T47D (cell line): ENCODE measurements at places on chromosomes 1 and 21.
A peak's percentile ranks its signal among the peaks of the same experiment; 100 is the strongest.

- DNase-seq: no peak
Measured at GRCh38 chr21:26846036-26846931, 1.1 kb upstream of the ADAMTS1 start.

DNA sequence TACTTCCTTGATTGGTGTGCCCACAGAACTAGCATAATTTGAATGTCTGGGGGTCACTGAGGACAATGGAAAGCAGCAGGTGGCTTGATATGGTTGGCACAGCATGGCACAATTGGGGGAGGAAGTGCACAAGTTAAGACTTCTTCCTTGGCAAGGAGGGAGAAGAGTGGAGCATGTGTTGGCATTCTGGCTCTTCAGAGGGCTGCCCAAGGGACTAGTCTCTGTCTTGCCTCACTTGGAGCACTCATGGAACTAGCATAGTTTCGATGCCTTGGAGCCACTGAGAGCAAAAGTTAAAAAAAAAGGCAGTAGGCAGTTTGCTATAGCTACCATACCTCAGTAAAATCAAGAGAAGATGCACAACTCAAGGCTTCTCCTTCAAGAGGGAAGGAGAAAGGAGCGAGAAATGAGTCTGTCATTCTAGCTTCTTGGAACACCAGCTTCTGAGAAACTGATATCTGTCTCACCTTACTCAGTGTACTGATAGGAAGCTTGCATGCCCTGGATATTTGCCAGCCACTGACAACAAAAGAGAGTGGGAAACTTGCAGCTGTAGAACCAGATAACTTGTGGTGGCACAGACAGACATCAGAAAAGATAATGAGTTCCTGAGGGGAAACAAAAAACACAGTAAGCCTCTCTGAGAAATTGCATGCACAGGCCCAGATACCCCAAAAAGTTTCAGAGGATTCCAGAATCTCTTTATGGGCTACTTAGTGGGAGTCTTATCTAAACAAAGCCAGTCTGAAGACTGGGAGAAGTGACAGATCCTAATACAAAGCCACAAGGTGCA lies 207.5 kb upstream of the SAMSN1 start:
- no peak for DNase-seq

- no peak for DNase-seq
Measured at GRCh38 chr1:75257424-75257823, 123.2 kb downstream of the LHX8 start.

GRCh38 chr1:26733982-26734381 lies 38.2 kb downstream of the ARID1A start:
- no peak for DNase-seq

DNA sequence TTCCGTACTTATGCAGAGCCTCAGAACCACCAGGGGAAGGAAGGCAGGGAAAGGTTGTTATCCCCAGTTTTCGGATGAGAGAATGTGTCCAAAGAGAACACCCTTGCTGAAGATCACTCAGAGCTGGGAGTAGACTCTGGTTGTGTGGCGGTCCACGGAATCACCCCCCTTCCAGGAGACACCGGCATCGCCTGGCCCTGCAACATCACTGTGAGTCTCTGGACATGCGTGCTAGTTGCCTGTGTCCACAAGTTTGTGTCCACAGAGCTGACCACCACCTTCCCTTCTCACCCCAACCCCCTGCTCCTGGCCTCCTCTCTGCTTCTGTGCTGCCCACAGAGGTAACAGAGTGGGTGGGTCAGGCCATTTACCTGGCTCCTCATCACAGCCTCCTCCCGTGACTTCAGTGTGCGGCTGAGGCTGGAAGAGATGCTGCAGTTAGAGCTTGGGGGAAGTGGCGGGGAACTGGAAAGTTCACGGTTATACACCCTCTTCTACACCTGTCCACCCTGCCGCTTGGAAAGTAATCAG lies 7.3 kb downstream of the MYBPH start:
- no peak for DNase-seq

- no peak for DNase-seq
Measured at GRCh38 chr1:113217447-113218208, 144.6 kb downstream of the LRIG2 start.

DNA sequence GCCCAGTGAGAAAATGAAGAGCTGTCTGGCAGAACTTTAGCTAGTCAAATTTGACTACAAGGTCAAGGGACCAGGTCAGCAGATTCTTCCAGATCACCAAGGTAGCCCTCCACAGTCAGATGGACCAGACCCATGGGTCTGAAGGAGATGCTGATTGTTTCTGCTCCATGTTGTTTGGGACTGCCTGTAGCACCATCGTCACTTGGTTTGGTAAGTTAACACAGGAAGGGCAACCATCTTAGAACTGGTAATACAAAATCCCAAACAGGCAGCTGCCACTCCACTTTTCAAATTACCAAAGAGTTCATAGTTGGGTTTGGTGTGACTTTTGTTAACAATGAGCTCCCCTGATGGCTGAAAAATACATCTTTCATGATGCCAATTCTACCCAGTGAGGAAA lies 9.0 kb downstream of the ITPKB start:
- DNase-seq: no peak

DNA sequence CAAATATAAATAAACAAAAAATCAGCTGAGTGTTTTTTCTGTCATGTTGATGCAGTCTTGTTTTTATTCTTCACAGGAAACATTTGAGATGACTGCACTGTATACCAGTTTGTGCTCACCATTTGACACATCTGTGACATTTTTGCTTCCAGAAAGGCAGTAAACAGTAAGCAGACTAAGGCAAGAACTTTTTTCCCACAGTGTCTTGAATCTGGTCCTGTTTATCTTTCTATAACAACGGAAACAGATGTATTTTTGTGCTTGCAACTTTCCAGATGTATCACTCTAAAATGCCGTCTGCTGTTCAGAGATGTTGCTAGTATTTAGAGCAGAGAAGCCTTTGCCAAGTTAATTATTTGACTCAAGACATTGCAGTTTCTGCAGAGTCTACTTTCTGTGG lies 105.5 kb downstream of the ZC3H11B start:
- no peak for DNase-seq

DNA sequence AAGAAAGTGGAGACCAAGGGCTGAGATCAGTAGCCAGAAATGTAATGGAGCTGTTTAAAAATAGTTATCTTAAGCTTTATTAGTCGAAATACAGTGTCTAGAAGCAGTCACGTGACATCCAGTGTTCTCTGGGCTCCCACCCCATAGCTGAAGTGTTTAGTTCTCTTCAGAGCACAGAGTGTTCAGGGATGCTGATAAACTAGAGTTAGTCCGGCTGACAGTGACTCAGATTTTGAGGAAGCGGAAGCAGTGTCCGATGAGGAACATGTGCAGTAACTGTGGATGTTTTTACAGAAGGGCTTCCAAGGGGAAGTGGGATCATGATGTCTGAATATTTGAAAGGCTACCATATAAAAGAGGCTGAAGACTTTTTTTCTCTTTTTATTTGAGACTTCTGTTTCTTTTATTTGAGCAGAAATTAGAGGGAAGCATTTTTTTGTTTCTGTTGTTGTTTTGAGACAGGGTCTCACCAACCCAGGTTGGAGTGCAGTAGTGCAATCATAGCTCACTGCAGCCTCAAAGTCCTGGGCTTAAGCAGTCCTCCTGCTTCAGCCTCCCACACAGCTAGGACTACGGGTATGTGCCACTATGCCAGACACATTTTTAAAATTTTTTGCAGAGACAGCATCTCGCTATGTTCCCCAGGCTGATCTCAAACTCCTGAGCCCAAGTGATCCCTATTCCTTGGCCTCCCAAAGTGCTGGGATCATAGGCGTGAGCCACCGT lies 124.2 kb downstream of the GALNT2 start:
- no peak for DNase-seq

GRCh38 chr1:203081465-203082230 lies 4.2 kb downstream of the MYOG start:
- no peak for DNase-seq

GRCh38 chr1:167871331-167871730 lies 42.6 kb downstream of the ADCY10 start:
- DNase-seq: no peak

DNA sequence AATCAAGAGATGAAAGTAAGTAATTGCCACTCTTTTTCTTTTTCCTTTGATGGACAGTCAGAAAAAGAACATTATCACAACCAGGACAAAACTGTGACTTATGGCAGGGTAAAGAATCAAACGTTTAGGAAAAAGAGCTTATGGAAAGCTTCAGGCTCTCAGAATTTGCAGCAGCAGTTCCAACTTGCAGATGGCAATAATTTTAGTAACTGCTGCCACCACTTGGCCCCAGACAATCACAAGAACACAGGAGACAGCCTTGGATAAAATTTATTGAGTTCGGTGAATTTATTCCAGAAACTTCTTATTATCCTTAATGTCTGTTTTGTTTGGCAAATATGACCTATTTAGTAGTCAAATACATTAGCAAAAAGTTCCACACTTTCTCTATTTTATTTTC lies 804.4 kb downstream of the BRINP3 start:
- DNase-seq: no peak

DNA sequence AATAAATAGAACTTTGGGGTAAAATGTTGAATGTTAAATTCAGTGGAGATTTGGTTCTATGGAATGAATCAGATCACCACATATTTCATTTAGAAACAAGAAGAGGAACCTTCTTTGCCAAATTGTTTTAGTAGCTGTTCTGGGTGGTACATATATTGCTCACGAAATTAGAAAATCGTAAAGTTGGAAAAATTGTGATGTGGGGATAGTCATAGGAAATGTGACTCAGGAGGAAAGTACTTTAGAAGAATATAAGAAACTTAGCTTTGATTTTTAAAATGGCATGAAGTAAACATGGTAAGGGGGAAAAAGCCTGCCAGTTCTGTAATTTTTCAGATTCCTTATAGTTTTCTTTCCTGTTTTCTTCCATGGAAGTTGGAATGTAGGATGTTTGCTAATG lies 27.4 kb downstream of the RRP15 start:
- DNase-seq: no peak

DNA sequence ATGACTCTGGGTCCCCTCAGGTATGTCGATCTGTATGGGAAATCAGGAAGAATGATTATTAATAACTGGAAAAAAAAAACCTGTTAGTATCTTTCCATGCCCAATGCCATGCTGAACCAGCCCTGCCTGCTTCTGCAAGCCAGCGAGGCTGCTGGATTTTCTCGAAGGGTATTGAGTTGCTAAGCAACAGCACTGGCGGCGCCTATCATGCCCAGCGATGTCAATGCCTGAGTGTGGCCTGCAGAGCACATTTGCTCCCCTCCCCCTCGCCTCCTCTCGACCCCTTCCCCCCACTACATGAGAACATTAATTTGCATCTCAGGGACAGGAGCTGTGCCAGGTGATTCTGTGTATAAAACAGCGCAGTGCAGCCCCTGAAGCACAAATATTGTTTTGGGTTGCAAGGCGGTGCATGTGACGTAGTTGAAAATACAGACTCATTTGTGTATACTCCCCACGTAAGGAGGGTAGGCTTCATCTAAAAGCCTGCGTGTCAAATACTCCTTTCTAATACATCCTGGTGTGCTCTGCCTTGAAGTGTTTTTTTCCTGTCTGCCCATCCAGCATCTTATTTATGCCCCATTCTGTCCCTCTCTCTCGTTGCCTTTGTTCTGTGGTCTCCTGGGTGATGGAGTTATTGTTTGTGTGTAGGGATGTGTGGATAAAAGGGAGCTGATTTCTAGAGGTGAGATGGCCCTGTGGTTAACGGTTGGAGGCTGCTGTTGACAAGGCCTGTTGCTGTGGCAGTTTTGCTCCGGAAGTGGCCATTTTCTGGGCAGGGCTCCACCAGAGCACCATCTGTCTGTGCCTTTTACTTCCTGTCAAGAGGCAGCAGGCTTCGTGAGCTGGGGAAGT lies 32.7 kb upstream of the ATP5PO start:
- peak; percentile 66 for DNase-seq

DNA sequence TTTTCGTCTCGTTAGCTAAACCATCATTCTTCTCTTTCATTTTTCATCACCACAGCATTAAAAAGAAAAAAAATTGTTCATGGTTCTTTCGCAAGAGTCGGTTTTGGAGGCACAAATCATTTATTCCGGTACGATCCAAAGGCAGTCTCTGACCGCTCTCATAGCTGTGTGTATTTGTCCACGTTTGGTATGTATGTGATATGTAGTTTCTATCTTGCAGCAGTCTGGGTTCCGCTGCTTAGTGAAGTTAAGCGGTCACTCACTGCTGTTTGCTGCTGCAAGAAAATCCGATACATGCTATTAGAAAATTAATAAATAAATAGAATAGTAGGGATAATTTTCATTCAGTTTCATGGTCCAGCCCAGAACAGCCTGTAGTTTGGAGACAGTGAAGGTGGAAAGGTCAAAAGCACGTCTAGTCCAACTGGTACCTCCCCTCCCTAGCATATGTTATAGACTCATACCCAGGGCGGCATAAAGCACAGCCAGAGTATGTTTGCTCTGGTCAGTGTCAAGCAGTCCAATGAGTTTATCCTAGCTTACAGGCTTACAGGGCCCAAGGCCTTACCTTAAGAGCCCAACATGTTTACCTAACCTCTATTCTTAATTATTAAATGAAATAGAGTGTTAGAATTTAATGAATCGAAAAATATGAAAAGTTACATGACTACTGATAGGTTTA lies 2.5 kb downstream of the FMN2 start:
- no peak for DNase-seq

- DNase-seq: no peak
Measured at GRCh38 chr1:64906447-64906846, 59.9 kb downstream of the JAK1 start.

DNA sequence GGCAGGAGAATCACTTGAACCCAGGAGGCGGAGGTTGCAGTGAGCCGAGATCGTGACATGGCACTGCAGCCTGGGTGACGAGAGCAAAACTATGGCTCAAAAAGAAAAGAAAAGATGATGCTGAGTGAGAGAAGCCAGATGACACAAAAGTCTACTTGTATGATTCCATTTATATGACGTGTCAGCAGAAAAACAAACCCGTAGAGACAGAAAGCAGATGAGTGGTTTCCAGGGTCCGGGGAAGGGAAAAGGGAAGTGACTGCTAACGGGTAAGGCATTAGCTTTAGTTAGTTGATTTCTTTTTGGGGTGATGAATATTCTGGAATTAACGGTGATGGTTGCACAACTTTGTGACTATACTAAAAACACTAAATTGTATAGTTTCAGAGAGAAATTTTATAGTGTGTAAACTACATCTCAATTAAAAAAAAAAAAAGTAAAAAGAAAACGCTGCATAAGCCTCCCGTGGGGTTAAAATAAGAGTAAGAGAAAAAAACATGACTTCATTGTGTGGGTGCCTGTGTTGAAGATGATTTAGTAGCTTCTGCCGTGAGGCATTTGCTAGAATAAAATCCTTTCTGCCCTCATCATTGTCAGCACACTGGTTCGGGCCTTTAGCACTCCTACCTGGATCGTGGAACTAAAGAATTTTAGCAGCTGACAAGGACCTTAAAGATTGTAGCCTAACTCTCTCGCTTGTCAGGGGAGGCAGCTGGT lies 24.7 kb upstream of the ATP5PO start:
- no peak for DNase-seq

- DNase-seq: no peak
Measured at GRCh38 chr1:112628516-112628915, 8.9 kb downstream of the CAPZA1 start.

GRCh38 chr1:158572226-158572625 lies 1.8 kb upstream of the OR6P1 start:
- no peak for DNase-seq

- DNase-seq: no peak
Measured at GRCh38 chr1:232269988-232270387, 359.9 kb downstream of the SIPA1L2 start.
